ENCODE measurements at places on chromosomes 16 and 17.
A peak's percentile ranks its signal among the peaks of the same experiment; 100 is the strongest.

DNA sequence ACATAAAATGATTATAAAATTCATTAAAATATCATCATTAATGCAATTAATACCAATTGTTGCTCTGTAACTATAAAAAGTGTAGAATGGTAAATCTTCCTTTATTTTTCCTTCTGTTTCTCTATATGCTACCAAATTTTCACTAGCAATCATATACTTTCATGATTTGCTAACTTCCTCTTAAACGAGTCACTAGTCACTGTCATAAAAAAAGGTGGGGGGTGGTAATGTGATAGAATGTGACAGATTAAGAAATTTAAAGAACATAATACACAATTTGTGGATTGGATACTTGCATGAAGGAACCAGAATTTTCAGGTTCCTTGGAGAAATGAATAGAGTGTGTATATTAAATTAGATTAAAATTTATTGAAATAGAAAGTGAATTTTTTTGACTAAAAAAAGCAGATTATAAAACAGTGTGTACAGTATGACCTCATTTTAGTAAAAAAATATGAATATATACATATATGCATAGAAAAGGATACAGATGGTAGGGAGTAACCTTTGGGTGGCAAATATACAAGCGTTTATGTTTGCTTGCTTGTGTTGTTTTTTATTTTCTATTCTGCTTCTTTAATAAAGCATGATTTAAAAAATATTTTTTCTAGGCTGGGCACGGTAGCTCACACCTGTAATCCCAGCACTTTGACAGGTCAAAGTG is 56.7 kb upstream of the C17orf78 start:
- DNase-seq, result no peak

DNA sequence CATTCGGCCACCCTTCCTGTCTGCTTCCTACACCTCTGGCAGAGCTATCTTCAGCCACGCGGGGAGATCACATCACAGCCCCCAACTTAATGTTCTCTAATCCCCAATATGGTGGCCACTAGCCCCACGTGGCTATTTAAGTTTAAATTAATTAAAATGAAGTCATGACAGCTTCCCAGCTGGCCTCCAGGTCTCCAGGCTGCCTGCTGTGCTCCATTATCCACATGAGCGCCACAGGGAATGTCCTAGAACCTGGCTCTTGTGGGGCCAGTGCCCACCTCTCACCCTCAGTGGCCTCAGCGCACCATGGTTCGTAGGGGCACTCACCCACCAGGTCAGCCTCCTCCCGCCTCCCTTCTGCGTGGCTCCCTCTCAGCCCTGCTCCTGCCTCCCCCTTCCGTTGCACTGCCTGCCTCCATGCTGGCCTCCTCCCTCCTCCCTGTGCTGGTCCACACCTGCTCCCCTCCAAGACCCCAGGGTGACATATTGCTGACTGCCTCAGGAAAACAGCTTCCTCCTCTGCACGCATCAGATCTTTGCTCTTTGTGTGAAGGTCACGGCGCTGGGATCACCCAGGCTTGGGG is 47.7 kb downstream of the IRF8 start:
- DNase-seq, result no peak

GRCh38 chr17:77454242-77455095 is 313.7 kb downstream of the SEC14L1 start:
- DNase-seq, result no peak

- no peak for DNase-seq
Measured at GRCh38 chr17:28368915-28369683, 1.0 kb downstream of the VTN start.

DNA sequence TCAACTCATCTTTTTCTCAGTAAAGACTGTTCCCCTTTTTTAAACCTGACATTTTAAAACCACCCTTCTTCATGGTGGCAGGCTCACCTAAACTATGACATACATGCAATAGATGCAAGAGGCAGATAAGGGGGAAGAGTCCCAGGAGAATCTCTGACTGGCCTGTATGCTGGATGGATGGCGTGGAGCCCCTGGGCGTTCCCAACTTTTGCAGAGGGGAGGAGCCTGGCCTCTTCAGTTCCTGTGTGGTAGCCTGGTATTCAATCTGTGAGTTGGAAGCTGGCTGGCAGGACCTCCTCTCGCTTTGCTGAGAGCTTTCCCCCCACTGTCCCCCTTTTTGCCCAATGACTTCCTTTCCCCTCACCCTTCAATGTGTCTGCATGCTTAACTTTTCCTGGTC is 217.6 kb upstream of the CA10 start:
- no peak for DNase-seq

- DNase-seq, result no peak
Measured at GRCh38 chr16:88509749-88510069, 56.6 kb downstream of the ZFPM1 start.

DNA sequence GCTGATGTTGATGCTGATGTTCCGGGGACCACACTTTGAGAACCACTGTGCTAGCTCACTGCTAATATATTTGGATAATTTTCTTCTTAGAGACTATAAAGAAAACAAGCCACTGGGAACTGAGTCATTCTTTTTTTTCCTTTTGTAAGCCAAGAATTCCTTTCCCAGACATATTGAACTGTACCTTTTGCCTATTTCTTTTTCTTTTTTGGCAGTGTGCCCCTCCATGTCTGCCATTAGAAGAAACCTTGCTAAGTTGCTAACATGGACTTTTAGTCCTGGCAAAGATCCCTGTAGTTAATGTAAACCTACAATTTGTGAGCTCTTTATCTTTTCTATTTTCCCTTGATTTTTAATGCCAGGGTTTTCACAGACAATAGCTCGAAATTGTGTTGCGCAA is 17.3 kb upstream of the ERCC4 start:
- DNase-seq, result no peak

- no peak for DNase-seq
Measured at GRCh38 chr17:3556916-3557767, 470 bp downstream of the TRPV3 start.

- DNase-seq, result peak; percentile 44
Measured at GRCh38 chr17:78806451-78806850, 24.4 kb upstream of the CYTH1 start.

- DNase-seq, result no peak
Measured at GRCh38 chr16:85084841-85085510, 27.3 kb downstream of the CIBAR2 start.

- no peak for DNase-seq
Measured at GRCh38 chr17:38693700-38694329, 11.3 kb upstream of the MLLT6 start.

DNA sequence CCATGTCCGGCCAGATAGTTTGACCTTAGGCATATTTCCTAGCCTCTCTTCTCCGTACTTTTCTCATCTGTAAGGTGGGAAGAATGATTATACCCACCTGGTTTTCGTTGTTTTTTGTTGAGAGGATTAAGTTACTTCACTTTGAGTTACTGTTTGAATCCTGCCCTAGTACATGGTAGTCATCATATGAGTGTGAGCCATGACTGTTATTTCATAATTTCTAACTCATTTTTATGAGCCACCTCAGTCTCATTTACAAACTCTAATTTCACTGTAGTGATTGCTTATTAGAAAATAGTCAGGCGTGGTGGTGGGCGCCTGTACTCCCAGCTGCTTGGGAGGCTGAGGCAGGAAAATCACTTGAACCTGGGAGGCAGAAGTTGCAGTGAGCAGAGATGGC is 45.1 kb downstream of the YPEL2 start:
- DNase-seq, result no peak

GRCh38 chr17:21689604-21690003 is 2.7 kb upstream of the KCNJ18 start:
- DNase-seq, result no peak

DNA sequence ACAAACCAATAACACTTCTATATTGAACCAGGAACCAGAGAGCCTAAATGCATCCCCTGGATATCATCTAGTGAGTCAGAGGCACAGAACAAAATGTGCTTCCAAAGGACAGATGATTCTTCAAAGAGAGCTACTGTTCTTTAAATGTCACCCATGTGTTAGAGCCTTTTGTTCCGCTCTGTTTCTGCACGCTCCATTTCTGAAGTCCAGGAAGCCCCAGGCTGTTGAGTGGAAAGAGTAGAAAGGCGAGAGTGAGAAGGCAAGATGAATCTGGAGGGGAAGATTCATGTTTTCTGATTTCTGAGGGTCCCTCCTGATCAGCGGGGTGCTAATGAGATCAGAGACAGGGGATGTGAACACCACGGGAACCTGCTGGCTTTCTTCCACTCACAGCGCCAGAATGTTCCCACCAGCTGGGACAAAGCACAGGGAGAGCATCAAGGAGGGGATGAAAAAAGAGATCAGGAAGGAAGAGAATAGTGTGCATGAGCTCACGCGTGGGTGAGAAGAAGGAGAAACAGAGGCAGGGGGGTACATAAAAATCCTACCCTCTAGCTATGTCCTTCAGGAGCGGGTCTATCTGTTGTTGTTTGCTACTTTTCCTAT is 559.9 kb upstream of the HSBP1 start:
- DNase-seq, result no peak

DNA sequence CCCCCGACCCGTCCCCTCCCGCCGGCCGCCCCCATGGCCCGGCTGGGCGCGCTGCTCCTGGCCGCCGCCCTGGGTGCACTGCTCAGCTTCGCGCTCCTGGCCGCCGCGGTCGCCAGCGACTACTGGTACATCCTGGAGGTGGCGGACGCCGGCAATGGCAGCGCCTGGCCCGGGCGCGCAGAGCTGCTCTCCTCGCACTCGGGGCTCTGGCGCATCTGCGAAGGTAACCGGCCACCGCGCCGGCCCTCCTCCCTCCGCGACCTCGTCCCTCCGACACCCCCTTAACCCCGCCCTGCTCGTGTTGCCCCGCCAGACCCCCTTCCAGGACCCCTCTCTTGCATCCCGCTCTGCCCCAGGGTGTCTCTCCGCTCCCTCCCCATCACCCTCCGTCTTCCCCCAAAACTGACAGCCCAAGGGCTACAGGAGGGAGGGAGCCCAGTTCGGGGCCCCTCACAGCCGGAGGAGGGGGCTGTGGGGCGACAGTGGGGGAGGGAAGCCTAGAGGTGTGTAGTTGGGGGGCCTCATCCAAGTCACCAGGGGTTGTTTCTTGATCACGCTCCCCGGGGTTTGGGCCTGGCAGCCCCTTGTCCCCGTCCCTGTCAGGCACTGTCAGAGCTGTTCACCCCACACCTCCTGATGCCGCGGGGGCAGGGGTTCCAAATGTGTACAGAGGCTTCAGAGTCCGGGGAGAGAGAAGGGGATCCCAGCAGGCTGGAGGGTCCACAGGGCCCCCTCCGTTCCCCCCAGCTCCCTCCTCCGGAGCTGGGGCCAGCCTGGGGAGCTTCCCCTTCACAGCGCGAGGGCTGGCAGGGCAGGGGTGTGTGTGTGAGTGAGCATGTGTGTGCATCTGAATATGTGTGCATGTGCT is 794 bp downstream of the TMEM235 start:
- DNase-seq, result no peak

DNA sequence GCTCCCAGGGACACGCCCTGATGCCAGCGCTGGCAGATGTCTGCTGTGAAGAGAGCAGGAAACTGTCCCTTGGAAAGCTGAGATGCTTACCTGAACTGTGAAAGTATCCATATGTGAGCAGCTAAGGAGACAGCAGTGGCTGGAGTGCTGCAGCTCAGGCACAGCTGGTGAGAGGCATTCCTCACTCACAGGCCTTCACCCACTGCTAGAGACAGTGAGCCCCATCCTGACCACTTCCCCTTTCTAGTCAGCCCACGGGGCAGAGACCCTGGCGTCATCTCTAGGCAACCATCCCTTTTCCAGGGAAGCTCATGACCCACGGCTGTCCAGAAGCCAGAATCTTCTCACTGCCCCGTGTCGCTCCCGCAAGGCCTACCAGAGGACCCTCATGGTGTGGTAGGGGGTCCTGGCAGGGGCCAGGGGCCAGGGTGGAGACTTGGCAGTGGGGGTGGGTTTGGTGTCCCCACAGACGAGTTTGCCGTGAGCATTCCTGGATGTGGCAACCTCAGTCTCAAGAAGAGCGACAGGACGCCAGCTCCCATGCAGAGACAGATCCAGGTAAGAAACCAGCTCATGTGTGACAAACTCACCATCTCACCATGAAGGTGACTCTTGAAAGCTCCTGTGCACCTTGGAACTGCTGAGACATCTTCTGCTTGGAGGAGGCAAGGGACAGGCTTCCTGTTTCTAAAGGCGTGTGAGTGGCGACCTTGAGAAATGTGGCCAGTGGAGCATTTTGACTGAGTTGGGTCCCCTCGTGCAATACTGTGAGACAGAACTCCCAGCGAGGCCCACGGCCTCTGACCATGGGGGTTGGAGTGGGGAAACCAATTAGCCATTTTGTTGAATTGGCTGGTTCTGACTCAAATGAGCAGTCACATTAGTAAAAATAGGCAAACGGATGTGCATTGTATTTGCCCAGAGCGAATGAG is at the start of gene SCIMP:
Gene SCIMP, minus strand, starts transcription at position 216 of the 932 bp plus-strand sequence. Its CDS starts 105 bp downstream, at position 111.
- no peak for DNase-seq

- no peak for DNase-seq
Measured at GRCh38 chr16:60478810-60479209, 1557.4 kb downstream of the CDH8 start.

- DNase-seq, result no peak
Measured at GRCh38 chr16:17936766-17937402, 399.7 kb downstream of the NPIPA8 start.

GRCh38 chr16:13084331-13084730 is 182.9 kb downstream of the SHISA9 start:
- no peak for DNase-seq

DNA sequence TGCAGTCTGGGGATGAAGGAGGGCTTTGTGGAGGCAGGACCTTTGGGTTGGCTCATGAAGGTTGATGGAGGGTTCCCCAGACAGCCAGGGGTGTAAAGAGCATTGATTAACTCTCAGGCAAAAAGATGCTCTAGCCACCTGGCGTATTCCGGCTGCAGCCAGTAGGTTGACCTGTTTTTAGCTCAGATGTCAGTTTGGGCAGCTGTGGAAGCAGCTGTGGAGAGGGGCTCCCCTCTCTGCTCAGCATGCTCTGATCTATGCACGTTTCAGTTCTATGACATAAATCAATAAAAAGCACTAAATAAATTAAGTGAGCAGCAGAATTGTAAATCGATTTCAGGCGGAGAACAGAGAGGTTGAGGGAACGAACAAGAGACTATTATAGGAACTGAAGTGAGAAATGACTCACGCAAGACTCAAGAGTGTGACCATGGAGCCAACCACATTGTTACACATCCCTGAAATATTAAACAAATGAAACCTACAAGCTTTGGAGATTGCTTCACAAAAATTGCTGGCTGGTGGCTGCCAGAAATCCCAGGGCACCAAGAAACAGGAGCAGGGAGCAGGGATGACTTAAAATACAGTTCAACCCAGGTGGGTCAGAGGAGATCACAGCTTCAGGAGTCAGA is 111.9 kb downstream of the GSG1L start:
- no peak for DNase-seq

DNA sequence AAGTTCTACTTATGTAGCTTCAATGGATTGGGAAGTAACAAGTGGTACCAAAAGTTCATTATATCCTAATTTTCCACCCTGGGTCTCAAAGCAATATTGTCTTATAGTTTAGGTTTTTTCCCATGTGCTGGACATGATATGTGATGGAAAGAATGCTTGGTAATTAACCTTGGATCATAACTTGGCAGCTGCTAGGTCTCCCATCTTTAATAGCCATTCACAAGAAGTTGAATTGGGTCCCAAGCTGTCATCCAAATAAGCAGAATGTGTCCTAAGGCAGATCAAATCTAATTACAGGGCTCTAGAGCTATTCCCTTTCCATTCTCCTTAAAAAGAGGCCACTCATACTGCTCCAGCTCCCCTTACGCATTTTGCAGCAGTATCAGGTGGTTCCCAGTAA is 44.7 kb upstream of the KCNJ16 start:
- no peak for DNase-seq

- DNase-seq, result peak; percentile 62
Measured at GRCh38 chr16:27179500-27180072, 23.7 kb upstream of the KDM8 start.

GRCh38 chr17:29579866-29580771 is 9.3 kb downstream of the GIT1 start:
- peak; percentile 79 for DNase-seq

All from stimulated activated CD8-positive, alpha-beta memory T cell treated with anti-CD3 and anti-CD28 coated beads, Interleukin-12 subunit alpha, Interleukin-12 subunit beta, amount 100 ng/mL, for 4 hours (primary cell).